Lower leg skin (tissue), 4 donors: ENCODE measurements at places on chromosomes 4 and X.

DNA sequence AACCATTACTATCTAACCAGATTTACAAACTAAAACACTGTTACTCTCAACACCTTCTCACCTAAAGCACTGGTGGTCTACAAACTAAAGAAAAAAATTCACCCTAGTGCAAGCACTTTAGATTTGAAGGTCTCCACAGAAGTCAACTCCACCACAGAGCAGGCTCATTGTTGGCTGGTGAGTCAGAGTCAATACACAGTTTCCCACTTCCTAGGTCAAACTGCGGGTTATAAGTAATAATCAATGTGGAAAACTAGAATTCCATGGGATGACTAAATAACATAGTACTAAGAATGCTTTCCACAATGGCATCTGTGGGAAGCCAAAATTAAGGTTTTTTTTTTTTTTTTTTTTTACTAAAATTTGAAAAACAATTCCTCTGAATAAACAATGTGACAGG lies 191.8 kb downstream of the PDGFC start:
- DNase-seq, result no peak

DNA sequence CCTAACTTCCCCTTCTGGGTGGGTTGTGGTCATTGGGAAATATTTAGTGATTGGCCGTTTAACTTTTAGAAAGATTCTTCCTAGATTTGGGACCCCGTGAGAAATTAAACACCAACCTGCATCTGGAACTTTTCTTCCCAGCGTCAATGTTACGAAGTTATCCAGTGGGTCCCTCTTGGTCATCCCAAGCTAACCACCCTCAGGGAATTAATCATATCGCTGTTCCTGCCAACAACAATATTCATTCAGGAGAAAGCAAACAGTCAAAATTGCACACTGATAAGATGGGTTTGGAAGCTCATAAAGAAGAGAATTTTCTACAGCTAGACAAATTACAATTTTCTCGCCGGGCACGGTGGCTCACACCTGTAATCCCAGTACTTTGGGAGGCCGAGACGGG lies 121.2 kb upstream of the STX18 start:
- no peak for DNase-seq

- DNase-seq, result peak; percentile 87
Measured at GRCh38 chr4:2260344-2261109, 1.4 kb downstream of the MXD4 start.

- DNase-seq, result no peak
Measured at GRCh38 chrX:38970074-38970473, 168.8 kb downstream of the MID1IP1 start.

GRCh38 chr4:85491527-85491926 lies 16.6 kb downstream of the ARHGAP24 start:
- DNase-seq, result no peak

- no peak for DNase-seq
Measured at GRCh38 chr4:37902212-37902611, 11.3 kb downstream of the TBC1D1 start.

GRCh38 chr4:118849867-118850487 lies 14.1 kb upstream of the SEC24D start:
- DNase-seq, result no peak

DNA sequence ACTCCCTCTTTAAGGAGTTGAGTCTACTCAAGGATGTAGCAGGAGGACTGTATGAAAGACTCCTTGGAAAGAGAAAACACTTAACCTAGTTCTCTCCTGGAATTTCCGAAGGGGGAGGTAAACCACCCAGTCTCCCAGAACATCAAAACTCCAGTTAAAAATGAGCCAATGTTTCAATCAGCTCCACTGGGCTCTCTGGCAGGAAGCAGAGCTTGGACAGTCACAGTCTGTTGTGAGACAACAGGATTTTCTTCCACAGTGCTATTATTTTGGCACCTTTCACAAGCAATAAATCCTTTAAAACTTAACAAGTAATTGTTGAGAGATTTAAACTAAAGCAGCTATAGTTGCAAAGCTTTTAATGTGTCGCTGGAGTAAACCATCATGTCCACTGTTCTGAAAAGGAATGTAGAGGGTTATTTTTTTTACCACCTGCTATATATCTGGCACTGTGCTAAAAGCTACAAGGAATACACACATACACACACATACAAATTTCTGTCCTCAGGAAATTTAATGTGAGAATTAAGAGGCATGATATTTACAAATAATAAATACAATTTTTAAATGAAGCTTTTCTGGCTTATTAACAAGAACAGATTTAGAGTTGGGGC lies 229.2 kb upstream of the INTU start:
- DNase-seq, result no peak

DNA sequence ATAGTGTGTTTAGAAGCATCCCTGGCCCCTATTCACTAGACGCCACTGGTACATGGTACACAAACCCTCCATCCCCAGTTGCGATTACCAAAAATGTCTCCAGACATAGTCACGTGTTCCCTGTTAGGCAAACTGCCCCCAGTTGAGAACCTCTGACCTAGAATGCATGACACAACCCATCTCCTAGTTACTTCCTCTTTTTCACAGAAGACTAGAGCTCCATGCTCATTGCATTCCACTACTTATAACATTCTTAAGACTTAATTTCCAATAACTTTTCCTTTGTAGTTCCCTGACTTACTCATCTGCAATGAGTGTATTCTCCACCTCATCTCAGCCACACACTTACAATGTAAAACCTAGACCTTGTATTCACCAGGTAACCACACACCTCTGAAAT lies 68.6 kb downstream of the PRSS12 start:
- DNase-seq, result no peak

GRCh38 chr4:114200026-114200425 lies 220.6 kb upstream of the ARSJ start:
- no peak for DNase-seq

GRCh38 chrX:25213611-25214010 lies 197.8 kb upstream of the ARX start:
- DNase-seq, result no peak

DNA sequence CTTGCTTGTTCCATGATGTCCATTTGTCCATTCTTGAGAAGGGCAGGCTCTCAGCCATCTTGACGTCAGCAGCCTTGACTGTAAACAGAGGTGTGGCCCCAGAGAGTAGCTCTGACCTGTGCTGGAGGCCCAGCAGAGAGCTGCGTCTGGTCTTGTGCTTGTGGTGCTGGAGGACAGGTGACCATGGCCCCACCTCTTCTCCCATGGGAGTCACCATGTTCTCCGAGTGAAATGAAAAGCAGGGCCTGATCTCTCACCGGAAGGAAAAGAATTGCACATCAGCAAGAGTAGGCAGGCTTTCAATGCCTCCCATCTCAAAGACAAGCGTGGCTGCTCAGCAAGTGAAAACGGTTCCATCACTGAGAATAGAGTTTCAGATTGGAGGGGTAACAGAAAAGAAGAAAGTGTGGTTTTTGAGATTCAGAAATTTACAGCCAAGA lies 11.5 kb downstream of the PARM1 start:
- no peak for DNase-seq

DNA sequence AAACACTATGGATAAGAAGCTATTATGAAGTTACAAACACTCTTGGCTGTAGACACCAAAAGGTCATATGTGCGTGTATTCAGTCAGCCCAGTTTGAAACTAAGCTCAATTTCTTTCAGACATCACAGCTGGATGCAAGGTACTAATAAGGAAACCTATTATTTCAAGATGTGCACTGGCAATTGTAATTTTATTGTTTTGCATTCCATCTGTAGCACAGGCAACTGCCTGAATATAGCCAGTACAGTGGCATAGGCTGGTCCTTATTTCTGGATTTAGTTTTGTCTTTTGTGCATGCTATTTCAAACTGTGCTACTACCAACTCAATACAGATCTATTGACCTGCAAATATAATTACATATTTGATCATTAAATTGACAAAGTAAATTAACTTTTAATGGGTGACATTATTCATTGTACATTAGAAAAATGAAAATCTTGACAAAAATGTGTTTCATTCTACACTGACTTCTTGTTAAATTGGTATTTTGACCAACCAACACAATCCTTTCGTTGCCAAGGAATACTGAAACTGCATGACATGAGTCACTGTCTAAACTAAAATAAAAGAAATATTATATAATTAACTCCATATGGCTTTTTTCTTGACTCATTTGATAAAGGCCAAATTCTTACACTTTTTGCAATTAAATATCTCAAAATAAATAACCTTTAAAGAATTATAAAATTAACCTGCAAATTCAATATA lies 594.3 kb upstream of the ADGRL3 start:
- no peak for DNase-seq

DNA sequence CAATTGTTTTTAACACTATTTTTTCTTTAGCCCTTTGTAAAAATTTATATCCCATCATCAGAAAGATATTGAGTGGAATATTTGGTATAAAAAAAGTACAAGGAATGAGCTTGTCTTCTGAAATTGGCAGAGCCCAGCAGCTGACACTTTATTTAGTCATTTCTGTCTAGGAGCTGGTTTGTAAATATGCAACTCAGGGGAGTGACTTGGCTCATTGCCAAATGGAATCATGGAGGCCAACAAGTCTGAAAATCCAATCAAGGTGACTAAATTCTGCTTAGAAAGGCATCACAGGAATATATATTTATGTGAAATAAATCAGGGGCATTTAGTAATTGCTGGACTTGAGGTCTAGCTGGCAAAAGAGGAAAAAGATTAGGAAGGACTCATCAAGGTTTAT lies 74.4 kb downstream of the OTC start:
- no peak for DNase-seq

DNA sequence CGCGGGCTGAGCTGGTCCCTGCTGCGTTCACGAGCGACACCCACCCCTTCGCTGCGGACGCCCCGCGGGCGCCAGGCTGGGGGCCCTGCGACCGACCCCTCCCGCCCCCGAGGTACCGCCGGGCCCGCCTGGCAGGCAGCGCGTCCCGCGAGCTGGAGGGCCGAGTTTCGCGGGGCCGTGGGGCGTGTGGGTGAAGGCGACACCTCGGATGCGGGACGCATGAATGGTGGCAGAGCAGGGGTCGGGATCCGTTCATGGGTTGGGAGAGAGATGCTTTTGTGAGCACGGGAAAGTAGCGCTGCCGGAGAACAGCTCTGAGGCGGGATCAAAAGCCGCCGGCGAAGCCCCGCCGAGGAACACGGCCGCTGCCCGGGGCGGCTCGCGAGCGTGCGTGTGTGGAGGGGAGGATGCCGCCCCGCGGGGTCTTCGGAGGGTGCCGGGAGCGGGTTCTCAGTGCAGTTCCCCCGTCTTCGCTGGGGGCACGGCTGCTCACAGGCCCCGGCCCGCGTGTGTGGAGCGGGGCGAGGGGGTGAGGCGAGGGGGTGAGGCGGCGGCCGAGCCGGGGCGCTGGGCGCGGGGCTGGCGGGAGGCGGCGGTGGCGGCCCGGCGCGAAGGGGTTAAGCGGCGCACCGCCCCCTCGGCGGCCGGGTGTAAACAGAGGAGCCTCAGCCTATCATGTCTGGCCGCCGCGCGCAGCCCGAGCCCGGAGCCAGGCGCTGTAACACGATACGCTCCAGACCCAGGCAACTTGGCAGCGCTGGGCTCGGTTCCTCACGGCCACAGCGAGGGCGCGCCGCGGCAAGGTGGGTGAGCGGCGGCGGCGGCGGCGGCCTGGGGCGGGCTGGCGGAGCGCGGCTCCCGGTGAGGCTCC lies 205.3 kb downstream of the TENM3 start:
- peak; percentile 96 for DNase-seq

GRCh38 chr4:113293043-113293560 lies 243.6 kb downstream of the ANK2 start:
- no peak for DNase-seq

- DNase-seq, result no peak
Measured at GRCh38 chr4:94349193-94349592, 6.6 kb upstream of the HPGDS start.

GRCh38 chr4:182578402-182578801 lies 335.2 kb downstream of the TENM3 start:
- DNase-seq, result no peak

GRCh38 chrX:111386615-111387233 lies 25.3 kb downstream of the DCX start:
- DNase-seq, result no peak

GRCh38 chrX:106891762-106892460 lies 11.2 kb downstream of the RIPPLY1 start:
- no peak for DNase-seq
